ENCODE measurements at places on chromosomes 6 and 20.

DNA sequence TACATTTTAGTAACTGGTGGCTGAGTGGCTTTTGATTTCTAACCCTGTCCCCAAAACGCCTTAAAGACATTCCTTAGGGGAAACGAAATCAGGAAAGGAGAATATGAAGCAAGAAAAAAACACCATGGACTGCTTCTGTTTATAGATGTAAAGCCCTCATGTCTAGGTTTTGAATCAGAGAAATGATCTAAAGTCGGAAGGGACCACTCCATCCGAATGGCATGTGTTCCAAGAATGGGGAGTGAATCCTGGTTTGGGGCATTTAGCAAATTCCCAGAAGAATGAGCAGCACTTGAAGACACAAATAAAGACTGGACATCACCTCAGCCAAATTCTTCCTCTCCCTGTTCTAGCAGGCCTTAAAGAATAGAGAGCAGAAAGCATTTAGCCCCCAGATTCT, 65.6 kb downstream of the CAP2 start:
- no peak for DNase-seq

DNA sequence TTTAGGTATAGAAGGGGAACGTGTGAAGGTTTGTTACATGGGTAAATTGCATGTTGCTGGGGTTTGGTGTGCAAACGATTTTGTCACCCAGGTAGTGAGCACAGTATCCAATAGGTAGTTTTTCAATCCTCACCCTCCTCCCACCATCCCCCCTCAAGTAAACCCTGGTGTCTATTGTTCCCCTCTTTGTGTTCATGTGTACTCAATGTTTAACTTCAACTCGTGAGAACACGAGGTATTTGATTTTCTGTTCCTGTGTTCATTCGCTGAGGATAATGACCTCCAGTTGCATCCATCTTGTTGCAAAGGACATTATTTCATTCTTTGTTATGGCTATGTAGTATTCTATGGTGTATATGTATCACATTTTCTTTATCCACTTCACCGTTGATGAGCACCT, 11.6 kb upstream of the VNN1 start:
- DNase-seq = no peak

GRCh38 chr6:169701311-169701953, 397 bp downstream of the WDR27 start:
- no peak for DNase-seq

DNA sequence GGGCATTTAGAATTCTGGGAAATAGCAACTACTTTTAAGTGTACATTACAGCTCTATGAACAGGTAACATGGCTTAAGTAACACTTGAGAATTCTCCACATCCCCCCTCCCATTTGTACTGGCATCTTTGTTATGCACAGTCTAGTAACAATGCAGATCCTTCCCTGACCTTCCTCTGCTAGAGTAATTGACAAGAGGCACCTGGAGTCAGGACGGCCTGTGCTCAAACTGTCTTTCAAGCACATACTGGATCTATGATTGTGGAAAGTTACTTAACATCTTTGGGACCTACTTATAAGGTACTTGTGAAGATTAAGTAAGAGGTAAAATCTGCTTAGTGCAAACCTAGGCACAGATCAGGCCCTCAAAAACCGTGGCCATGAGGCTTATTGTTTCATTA, 21.9 kb upstream of the GSTA3 start:
- no peak for DNase-seq

- no peak for DNase-seq
Observed at GRCh38 chr6:136608991-136609390, 58.8 kb upstream of the MAP7 start.

GRCh38 chr6:157609117-157609516, 213.9 kb upstream of the SNX9 start:
- DNase-seq = no peak

DNA sequence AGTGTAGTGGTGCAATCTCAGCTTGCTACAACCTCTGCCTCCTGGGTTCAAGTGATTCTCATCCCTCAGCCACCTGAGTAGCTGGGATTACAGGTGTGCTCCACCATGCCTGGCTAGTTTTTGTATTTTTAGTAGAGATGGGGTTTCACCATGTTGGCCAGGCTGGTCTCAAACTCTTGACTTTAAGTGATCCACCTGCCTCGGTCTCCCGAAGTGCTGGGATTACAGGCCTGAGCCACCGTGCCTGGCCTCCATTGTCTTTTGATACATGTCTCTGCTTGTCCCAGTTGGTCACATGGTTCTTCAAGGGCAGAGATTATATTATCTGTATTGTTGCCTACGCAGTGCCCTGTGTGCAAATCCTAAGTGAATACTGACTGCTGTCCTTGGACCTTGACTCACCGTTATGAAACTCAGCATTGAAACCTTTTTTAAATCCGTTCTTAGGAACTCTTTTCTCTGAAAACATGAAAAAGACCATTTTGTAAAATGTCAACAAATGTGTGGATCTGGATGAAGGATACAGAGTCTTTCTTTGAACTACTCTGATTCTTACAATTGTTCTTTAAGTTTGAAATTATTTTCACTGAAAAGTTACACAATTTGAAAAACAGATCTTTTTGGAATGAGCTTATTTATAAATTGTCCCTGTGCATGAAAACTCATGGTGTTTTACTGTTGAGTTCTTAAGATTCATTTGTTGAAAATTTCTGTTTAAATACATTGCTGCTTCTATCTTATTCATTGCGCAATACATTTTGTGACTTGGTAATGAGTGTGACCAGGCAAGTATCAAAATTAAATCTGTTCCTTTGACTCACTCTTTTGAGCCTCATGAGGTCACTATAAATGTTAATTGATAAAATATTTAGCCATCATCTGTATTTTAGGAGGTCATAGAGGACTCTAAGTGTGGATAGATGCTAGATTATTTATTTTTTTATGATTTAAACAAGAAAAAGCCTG, 293.5 kb downstream of the UTRN start:
- no peak for DNase-seq

GRCh38 chr20:16520154-16520553, 53.1 kb downstream of the KIF16B start:
- no peak for DNase-seq

GRCh38 chr6:11732036-11732631, 46.5 kb downstream of the ADTRP start:
- no peak for DNase-seq

DNA sequence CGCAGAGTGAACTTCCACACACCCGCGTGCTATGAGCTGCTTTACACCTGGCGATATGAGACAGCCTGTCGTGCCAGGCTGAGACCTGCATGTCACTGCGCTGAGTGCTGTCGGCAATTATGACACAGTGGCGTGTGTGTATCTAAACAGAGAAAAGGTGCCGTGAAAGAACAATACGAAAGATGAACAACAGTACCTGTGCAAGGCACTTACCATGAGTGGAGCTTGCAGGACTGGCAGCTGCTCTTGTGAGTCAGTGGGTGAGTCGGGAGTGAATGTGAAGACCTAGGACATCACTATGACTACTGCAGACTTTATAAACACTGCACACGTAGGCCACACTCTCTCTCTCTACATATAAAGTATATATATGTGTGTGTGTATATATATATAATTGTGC, 68.5 kb upstream of the DUSP22 start:
- DNase-seq = no peak

DNA sequence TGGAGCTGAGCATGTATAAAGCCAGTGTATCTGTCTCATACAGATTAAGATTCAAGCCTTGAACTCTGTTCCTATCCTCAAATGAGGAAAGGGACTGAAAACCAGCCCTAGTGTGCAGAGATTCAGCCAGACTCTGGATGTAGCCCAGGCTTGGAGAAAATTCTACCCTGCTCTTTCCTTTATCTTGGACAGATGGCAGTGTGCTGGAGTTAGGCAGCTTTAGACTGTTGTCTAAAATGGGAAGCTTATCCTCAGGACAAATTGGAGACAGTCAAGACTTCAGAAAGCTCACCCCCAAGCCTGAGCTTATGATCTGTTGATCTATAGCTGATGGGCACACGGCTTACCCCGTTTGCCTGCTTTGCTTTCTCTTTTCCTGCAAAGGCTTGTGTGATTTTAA, 1057.6 kb downstream of the KIF16B start:
- DNase-seq = no peak

- no peak for DNase-seq
Observed at GRCh38 chr6:114075300-114075699, 104.4 kb upstream of the HDAC2 start.

DNA sequence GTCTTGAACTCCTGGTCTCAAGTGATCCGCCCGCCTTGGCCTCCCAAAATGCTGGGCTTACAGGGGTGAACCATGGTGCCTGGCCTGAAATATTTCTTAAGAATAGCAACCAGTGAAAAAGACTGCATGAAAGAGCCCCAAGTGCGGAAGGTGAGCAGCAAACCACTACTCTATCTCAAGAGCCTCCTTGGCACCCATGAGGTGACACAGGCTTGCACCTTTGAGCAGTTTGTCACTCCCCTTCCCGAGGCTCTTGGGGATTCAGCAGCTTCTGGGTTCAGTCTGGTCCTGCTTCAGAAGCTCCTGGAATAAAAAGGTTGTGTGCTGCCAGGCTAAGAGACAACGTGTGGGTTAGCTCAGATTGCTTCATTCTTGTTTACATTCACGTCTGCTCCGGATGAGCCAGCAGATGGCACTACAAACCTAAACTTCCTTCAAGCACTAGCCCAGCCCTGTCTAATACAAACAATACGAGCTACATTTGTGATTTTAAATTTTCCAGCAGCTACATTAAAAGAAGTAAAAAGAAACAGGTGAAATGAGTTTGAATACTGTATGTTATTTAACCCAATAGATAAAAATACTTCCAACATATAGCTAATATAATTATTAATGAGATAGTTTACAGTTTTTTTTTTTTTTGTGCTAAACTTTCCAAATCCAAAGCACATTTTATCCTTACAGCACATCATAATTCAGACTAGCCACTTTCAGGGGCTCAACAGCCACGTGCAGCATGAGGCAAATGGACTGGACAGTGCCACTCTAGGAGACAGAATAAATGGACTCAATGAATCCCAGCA, 46.2 kb downstream of the GJA10 start:
- peak; percentile 66 for DNase-seq

- no peak for DNase-seq
Observed at GRCh38 chr6:18820725-18821124, 433.6 kb downstream of the RNF144B start.

DNA sequence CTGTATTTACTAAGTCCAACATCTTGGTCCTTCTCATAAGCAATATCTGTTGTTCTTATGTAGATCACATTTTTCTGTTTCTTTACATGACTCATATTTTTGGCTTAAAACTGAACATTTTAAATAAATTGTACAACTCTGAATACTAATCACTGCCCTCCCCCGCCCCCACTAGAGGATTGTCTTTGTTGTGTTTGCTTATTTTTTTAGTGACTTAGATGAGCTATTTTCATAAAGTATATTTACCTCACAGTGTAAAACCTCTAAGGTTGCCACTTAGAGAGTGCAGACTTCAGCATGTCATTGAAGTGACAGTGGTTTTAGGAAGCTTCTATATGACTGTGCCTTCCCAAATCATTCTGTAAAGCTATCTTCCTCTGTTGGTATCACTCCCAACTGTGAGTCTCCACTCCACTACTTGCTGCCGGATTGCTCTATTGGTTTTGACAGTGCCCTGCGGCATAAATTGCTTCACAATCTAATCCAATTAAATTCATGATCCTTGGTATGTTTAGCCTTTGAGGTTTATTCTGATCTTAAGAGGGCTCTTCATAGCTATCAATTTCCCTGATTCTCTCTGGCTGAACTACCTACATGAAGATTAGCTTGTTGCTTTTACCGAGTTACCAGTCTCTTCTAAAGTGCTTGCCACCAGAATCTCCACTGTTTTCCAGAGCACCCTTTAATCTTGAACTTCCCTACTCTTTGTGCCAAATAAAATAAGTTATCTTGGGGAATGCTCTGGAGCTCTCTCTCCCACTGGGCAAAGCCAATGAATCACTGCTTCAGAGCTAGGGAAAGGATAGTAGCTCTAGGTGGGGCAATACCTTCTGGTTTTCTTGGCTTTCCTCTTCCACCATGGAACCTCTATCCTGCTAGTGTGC, 33.0 kb downstream of the SPTLC3 start:
- DNase-seq = no peak

DNA sequence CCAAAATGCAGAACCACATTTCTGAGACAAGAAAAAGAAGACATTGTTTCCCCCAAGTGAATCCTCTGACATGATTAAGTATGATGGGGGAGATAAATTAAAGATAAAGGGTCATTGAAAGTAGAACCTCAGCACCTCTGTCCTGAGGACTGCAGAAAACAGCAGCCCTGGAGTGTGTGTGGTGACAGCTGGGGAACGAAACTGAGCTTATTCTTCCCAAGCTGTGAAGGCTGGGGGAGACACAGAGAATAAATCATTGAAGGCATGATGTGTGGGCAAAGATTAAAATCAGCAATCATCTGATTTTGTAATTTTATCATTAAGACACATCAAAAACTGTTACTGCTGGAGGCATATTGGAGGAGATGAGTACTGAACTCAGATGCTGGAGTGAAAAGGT, 67.5 kb upstream of the GPR6 start:
- DNase-seq = no peak

- DNase-seq = no peak
Observed at GRCh38 chr6:43435682-43436437, 8.5 kb downstream of the ABCC10 start.

DNA sequence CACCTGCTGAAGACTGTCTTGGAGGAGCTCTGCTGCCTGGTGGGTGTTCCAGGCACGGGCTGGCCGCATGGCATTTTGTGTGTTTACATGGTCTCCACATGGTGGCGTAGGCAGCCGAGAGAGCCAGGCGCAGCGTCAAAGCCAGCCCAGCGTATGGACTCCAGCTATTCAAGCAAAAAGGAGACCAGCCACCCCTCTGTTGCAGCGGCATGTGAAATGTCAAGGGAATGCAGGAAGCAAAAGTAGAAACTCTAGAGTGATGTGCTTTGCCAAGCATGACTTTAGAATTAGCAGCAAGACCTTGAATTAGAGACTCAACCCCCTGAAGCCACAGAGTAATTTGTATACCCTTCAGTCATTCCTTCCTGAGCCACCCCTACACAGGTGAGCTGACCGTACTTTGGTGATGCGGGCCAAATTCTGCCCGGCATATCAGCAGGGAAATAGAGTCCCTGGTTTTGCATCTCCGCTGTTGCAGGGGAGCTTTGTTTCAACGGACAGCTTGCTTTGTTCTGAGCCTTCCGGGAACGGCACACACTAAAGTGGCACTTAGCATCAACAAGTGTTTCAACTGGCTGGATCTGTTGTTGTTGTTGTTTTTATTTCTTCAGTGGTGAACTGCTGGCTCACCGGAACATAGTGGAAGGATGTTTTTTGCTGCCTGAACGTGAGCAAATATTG, 48.5 kb downstream of the FNDC1 start:
- no peak for DNase-seq

- DNase-seq = no peak
Observed at GRCh38 chr6:30818391-30818841, 65.9 kb upstream of the DDR1 start.

GRCh38 chr6:123635567-123635966, 1.2 kb downstream of the TRDN start:
- no peak for DNase-seq

- DNase-seq = no peak
Observed at GRCh38 chr6:35312076-35312800, 14.6 kb downstream of the DEF6 start.

DNA sequence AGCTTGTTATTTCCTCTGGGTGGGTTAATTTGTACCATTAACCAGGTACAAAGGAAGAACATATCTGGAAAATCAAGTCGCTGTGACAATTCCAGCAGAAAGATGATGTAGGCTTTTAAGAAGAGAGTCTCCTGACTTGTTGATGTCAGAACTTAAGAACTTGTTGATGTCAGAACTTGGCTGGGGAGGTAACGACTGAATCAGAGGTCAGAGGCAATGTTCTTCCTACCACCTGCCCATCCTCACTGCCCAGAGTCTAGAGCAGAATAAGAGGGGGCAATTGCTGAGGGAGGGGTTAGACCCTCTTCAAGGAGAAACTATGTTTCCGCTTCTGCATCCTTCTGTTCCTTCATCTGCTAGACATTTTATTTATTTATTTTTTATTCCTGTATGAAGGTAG, 18.9 kb downstream of the MLIP start:
- DNase-seq = no peak
